ENCODE measurements at places on chromosomes 7 and 10.

GRCh38 chr10:95906677-95907455 lies 909 bp upstream of the CC2D2B start:
- peak; percentile 40 for DNase-seq

DNA sequence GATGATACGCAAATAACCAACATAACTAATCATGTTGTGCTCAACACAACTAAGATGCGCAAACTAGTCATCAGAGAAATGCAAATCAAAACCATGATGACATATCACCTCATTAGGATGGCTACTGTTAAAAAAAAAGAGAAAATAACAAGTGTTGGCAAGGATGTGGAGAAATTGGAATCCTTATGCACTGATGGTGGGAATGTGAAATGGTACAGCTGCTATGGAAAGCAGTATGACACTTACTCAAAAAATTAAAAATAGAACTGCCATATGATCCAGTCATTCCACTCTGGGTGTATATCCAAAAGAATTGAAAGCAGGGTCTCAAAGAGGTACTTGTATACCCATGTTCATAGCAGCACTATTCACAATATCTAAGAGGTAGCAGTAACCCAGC lies 42.9 kb downstream of the SLIT1 start:
- DNase-seq = no peak

- DNase-seq = no peak
These were observed 9.7 kb downstream of the GET4 start for GRCh38 chr7:885893-886625.

GRCh38 chr10:89808842-89809241 lies 107.5 kb downstream of the KIF20B start:
- DNase-seq = no peak

DNA sequence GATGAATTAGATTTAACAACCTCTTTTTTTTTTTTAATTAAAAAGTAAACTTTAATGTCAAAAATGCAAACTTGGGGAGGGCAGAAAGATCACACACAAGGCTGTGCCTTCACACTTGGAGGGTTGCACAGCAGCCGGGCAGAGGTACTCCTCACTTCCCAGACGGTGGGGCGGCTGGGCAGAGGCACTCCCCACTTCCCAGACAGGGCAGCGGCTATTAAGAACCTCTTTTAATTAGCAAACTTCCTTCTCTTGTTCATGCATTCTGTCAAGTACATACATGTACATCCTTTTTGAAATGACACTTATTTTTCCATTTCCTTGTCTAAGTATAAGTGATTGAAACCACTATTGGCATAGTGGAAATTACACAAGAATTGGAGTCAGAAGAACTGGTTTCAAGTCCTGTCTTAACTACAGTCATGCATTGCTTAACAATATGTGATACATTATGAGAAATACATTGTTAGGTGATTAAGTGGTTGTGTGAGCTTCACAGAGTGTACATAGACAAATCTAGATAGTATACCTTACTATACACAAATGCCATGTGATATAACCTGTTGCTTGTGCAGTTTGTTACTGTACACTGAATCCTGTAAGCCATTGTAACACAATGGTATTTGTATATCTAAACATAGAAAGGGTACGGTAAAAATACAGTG lies 26.5 kb downstream of the BTRC start:
- DNase-seq = no peak

- no peak for DNase-seq
These were observed 56.1 kb downstream of the ATAD1 start for GRCh38 chr10:87761892-87762291.

DNA sequence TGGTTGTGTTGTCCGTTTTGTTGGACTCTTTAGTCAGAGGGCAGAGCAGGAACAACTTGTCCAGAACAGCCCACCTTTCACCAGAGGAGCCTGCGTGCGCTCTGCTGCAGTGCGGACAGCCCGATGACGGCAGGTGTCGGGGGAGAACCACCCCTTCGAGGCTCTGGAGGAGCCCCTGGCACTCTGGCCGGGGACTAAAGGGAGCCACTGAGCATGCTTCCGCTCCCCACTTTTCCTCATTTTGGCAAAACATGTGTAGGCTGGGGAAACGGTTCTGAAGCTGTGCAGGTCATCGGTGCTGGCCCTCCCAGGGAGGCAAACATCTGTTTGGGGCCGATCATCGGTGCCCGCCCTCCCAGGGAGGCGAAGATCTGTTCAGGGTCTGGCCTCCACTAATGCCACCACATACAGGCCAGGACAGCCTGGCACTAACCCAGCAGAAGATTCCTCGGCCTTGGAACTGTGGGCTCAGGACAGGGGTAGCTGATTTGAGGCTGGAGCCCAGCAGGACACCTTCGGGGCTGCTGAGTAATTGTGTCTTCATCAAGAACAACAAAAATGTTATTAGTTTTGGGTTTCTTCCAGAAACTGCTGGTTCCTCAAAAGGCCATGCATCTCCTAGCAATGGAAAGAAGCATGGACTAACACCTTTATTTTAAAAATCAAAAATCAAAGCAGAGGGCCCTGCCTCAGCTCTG lies 124.4 kb upstream of the TCERG1L start:
- no peak for DNase-seq

- DNase-seq = no peak
These were observed 229.2 kb downstream of the TCERG1L start for GRCh38 chr10:131082201-131082850.

- peak; percentile 43 for DNase-seq
These were observed 78.3 kb downstream of the ST8SIA6 start for GRCh38 chr10:17375936-17376584.

GRCh38 chr7:50679218-50680007 lies 103.3 kb downstream of the GRB10 start:
- DNase-seq = peak; percentile 57

- no peak for DNase-seq
These were observed 227.5 kb downstream of the WDR11 start for GRCh38 chr10:121078672-121079102.

DNA sequence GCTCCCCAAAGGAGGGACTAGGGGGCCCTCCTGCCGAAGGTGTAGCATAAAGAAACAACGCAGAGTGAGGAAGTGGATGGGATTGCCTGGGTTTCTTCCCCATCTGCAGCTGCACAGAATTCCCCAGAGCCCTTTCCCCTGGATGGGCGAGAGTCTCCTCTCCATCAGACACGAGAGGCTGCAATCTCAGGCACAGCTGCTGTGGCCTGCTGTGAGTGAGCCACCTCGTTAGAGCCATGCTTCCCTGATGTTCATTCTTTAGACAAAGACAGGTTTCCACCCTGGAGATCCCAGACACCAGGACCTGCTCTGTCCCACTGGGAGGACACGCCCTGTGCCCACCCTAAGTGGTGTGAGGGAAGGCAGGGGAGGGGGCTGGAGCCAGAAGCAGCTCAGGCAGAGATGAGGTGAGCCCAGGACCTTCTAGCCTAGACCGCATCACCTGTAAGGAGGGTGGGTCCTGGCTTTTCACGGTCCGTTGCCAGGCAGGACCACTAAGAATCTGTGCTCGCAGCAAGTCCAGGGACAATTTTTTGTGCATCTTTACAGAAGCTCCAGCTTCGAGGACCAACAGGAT lies 268.6 kb upstream of the TCERG1L start:
- no peak for DNase-seq

- no peak for DNase-seq
These were observed 14.0 kb downstream of the ANKIB1 start for GRCh38 chr7:92259610-92260247.

GRCh38 chr10:25465582-25466372 lies 291.0 kb downstream of the GPR158 start:
- peak; percentile 29 for DNase-seq

- no peak for DNase-seq
These were observed 3.0 kb downstream of the COL1A2 start for GRCh38 chr7:94397722-94398121.

- DNase-seq = no peak
These were observed 29.5 kb downstream of the DPY19L1 start for GRCh38 chr7:35007768-35008167.

GRCh38 chr10:59655309-59655708 lies 54.3 kb downstream of the SLC16A9 start:
- no peak for DNase-seq

GRCh38 chr10:21217107-21217506 lies 308.4 kb downstream of the SKIDA1 start:
- DNase-seq = no peak

DNA sequence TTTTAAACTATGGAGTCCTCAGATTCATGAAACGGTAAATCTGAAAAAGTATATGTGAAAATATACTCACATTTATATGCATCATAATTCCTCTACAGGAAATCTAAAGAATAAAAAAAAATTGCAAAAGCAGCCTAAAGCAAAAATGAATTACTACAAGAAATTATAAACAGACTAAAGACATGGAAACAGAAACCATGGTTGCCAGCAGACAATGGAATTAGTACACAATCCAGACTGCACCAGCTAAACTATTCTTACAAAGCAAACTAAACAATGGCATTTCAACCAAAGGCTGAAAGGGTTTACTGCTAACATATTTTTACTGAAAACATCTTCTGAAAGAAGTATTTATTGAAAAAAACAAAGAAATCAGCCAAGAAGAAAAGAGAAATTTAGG lies 51.6 kb downstream of the COL28A1 start:
- DNase-seq = no peak

DNA sequence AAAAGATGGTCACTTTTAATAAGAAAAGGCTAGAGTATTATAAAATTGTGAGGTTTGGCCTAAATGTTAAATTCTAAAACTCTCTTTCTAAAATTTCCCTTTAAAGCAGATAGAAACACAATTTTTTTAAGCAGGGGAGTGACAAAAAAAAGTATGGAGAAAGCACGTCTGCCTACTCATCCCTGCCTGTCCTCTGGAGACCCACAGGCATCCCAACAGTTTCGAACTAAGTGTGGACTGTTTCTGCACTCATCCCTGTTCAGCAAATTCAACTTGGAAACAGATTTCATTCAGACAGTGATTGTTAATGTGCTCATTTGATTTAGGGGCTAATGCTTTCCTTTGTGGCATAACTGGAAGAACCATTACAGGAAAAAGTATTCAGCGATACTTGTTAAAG lies 192.6 kb upstream of the CXCL12 start:
- DNase-seq = no peak

- DNase-seq = no peak
These were observed 12.7 kb upstream of the LARP4B start for GRCh38 chr10:944034-944831.

GRCh38 chr10:93422118-93422517 lies 60.0 kb downstream of the MYOF start:
- DNase-seq = no peak

- no peak for DNase-seq
These were observed 33.5 kb upstream of the PDZD8 start for GRCh38 chr10:117408436-117409384.

DNA sequence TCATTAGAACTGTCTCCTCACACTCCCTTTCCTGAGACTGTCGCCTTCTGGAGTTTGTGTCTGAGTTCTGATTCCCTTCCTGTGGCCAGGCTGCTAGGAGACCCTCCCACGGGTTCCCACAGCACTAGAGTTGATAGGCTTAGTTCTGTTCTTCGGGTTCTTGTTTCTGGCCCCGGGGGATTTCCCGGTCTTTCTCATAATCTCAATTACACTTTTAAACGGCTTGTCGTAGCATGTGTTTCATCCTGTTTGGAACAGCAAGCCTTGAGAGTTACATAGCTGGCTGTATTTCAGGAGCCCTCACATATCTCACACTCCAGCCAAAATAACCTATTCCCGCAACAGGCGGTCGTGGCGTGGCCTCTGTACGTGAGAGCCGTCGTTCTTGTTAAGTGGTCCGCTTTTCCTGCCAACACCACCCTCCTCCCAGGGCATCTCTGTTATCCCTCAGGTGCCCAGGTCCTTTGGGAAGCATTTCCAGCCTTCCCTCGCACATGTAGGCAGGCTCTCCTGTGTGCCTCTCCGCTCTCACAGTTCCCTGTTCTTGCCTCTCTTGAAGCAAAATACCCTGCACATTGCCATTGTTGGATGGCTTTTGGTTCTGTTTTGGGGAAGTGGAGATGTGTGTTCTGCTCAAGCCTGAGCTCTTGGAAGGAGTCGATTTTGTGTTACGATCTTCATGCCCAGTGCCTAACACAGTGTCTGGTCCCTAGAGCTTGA lies 46.0 kb downstream of the CDC123 start:
- DNase-seq = peak; percentile 52

DNA sequence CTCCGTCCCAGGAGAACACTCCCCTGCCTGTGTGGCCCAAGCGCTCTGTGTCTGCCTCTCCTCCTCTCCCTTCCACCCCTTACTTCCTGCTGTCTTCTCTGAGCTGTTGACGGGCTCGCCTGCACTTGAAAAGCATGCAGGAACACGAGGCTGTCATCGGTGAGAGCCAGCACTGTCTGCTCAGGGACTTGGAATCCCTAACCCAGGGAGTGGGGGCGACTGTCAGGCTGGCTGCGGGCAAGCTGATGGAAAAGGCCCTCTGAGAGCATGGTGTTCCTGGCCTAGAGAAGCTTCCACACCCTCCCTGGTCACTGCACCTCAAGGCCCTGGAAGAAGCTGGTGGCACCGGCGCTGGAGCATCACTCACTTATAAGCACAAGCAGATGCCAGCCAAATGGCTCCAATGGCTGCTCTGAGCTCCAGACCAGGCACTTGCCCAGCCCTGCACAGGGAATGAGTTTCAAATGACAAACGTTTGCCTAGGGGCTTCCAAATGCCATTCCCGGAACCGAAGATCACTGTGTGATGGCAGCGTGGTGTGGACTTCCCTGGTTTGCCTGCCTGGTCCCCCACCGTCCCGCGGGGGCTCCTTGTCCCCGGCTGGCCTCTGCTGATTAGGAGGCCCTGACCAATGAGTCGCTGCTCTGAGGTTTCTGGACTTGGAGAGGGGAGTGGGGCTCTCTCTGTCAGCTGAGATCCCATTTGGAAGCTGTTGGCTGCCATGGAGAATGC lies 56.7 kb upstream of the EBF3 start:
- no peak for DNase-seq

DNA sequence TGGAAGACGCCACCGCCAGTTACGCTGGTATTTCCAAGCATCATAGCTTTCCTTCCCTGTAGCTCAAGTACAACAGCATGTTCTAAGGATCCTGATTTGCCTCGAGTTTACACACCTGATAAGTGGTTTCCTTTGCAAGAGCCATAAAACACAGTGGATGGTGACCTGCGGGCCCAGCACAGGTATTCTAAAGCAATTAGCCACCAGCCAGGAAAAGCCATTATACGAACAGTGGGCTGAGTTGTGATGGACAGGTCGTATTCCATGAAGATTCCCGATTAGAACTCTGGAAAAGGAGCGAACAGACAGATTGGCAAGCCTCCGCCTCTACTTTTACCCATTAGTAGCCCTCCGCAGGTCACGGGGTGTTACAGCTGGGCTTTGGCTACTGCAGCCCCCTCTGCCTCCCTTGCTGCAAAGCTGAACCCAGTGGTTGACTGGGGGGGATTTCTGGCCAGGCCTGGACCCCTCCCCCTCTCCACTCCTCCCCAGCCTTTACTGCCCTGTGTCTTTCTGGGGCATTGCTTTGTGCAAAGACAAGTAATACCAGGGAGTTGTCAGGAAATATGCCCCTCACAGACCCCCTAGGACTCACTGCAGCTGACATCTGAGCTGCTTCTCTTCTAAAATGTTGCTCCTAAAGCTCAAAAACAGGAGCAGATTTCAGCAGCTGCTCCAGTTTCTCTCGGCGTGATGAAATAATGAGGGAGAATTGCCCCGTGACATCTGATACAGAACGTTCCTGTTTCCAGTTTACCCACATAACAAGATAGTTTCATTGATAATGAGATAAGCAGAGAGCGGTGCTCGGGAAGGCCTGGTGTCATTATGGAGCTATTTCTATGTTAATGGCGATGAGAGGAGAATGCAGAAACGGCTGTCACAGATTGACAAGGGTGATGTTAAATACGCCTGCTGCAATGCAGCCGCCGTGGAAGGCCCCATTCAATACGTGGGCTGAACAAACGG lies 214.4 kb downstream of the CCSER2 start:
- no peak for DNase-seq

GRCh38 chr7:135665042-135665441 lies 2.7 kb downstream of the STMP1 start:
- no peak for DNase-seq

- DNase-seq = no peak
These were observed 332.2 kb downstream of the EXOC4 start for GRCh38 chr7:133584956-133585668.

All from D341Med (cell line).